ENCODE measurements at places on chromosomes 1 and 21. TPM values are rescaled to one million over a fixed set of nuclear protein-coding genes. Genes with fewer than 3 reads are reported as not detected.

Gene TSPEAR
- total RNA-seq = 0.35 TPM

Gene CNR2
- not detected for total RNA-seq

Gene PADI4
- 0.08 TPM for total RNA-seq

Gene MROH7
- total RNA-seq = not detected

Gene ZNF281
- 81.2 TPM for total RNA-seq

Gene FCRL5
- 2.8 TPM for total RNA-seq

Gene LRRC39
- total RNA-seq = not detected

Gene EDN2
- not detected for total RNA-seq

Gene DOP1B
- total RNA-seq = 9.9 TPM

Gene CFHR2
- total RNA-seq = not detected

Gene ZBTB8B
- total RNA-seq = 4.2 TPM

Gene ALX3
- not detected for total RNA-seq

Gene CLIC6
- total RNA-seq = 1.5 TPM

Gene MAP3K21
- 40.1 TPM for total RNA-seq

Gene CADM3
- 4.4 TPM for total RNA-seq

All from GM23338 (cell line).